ENCODE measurements at places on chromosomes 2 and 18.
A peak's percentile ranks its signal among the peaks of the same experiment; 100 is the strongest.

GRCh38 chr18:39761273-39761672 lies 2193.8 kb upstream of the PIK3C3 start:
- no peak for DNase-seq

- no peak for DNase-seq
Observed at GRCh38 chr2:224984637-224985036, 57.6 kb downstream of the DOCK10 start.

DNA sequence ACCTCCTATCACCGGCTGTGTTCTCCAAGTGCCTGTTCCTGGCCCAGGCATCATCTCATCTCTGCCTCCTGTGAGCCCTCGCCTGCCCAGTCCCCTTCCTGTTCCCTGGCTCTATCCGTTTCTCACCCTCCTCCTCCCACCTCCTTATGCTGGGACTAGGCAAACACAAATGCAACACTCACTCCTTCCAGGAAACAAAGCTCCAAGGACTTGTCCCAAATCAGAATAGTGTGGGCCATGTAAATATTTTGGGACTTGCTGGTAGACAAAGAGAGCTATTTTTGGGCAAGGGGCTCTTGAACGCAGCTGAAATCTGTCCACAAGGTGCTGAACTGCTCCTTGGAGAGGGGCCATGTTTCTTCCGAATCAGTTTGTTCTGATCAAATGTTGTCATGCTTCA lies 25.3 kb downstream of the MBP start:
- no peak for DNase-seq

- no peak for DNase-seq
Observed at GRCh38 chr2:128722489-128722888, 403.8 kb upstream of the HS6ST1 start.

- no peak for DNase-seq
Observed at GRCh38 chr2:107337209-107337898, 451.4 kb upstream of the ST6GAL2 start.

DNA sequence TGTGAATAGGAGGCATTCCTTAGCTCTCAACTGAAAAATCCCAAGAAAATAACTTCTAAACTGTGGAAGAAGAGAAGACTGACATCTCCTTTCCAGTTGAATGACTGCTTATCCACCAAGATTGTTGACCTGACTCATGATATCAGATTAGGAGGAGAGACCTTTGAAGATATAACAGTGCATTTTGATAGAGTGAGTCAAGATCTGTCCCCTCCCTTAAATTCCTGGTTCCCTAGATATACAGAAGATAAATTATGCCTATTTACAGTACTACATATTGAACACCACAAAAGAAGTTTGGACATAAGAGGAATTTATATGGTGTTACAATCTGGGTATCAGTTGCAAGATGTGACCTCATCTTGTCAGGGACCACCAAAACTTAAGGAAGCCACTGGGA lies 285.3 kb upstream of the ZSWIM2 start:
- DNase-seq: no peak

DNA sequence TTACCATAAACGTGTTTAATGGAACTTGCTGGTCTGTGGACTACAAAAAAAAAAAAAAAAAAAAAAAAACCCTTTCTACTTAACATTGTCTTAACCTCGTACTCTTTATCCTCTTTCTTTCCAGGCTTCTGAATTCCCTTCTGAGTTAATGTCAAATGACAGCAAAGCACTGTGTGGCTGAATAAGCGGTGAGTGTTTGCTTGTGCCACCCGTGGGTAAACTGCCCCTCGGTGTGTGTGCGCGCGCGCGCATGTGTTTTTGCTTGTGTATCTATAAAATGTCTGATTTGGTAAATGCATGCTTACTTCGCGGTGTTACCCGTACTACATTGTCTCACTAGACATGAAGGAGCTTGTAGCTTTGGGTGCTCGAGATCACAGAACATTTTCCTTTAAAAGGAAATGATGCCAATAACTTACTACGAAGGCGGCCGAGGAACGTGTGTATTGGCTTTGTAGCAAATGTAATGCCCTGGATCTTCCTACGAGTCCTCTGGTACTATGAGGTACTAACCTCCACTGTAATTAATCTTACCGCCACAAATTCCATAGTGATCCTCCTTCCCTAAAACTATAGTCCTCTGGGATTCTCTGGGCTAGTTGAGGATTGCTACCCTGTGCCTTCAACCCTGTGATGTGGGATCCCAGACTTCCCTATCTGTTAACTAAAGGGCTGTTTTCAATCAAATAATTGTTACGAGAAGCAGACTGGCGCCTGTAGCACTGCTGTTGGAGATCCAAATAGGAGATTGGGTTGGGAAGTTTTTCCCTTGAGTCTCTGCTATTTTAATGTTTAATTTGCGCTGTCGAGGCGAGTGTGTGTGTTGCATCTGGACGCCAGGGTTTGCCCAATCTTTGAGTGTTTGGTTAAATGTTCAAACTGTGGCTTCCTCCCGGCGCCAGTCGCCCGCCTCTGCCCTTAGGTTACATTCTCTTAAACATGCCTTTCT lies 1.1 kb downstream of the ID2 start:
- DNase-seq: peak; percentile 39

DNA sequence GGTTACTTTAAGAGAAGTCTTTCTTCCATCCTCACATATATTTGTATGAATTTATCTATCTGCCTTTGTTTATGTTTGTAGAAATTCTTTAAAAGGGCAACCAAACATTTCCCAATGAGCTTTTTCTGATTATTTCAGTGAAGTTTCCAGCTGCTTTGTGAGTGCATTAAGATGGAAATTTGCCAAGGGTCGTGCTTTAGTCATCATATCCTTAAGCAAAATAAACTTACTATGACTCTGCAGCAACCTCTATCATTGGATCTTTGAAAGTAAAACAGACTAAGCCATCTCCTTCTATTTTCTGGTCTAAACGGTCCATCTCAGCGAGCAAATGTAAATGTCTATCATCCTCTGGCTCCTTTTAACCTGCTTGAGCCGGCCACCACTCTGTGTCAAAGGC lies 489.3 kb downstream of the SOX11 start:
- DNase-seq: no peak

DNA sequence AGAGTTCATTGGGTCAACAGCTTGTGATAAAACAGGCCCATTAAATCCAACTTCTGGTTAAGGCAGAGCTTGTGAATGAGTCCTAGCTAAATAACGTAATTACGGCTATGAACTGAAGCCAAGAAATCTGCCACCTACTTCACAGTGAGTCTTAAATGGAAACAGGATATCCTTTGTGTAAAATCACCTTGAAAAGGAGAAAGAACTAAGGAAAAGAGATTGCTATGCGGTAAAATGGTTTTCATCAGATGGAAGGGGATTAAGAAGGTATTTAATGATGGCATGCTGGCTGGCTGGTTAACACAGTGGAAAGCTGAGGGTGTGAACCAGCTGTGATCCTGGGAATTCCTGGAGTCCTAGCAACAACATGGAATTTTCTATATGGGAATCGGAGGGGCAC lies 156.6 kb downstream of the DOK6 start:
- DNase-seq: no peak

DNA sequence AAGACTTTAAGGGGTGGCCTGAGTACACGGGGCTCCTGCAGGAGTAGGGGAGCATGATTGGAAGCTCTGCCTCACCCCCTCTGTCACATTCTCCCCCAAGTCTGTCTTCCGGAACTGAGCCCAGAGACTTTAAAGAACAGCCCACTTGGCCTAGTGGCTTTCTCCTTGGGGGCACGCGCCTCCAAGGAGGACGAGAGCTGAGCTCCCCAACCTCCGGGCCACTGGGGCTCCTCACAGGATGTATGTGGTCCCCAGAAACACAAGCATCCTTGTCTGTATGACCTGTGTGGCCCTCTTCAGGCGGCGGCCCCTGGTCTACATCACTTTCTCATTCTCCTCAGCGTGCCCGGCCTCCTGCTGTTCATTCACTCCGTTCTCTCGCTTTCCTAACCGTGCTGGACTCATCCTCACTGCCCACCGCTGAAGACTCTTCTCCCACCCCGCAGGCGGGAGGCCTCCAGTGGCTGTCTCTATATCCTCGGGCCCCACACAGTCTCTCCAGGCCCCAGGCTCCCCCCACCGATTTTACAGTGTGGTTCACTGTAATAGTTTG lies 23.7 kb downstream of the KCNF1 start:
- DNase-seq: no peak

DNA sequence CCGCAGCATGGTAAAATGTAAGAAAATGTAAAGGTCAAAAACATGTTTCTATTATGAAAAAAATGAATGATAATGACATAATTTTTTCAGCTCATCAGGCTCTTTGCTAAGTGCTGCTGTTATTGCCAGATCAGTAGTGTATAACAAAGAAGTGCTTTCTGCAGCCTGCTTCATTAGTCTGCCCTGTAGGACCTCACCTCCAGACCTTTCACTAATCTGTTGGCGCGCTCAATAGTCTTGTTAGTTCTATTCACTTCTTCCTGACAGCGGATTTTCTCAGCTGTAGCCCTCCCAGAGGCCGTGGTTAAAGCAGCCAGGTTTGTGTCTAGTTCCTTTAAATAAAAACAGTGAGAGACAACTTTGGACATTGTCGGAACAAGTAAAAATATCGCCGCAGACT lies 97.7 kb downstream of the CDCA7 start:
- no peak for DNase-seq

GRCh38 chr2:100274076-100274475 lies 48.2 kb downstream of the LONRF2 start:
- no peak for DNase-seq

- DNase-seq: no peak
Observed at GRCh38 chr2:9991829-9992273, 40.4 kb downstream of the GRHL1 start.

- peak; percentile 2 for DNase-seq
Observed at GRCh38 chr2:240986787-240987411, 11.5 kb upstream of the SNED1 start.

GRCh38 chr18:75350512-75350839 lies 77.0 kb downstream of the SMIM21 start:
- no peak for DNase-seq

- DNase-seq: no peak
Observed at GRCh38 chr2:24245986-24246776, 71.3 kb downstream of the FAM228A start.

GRCh38 chr18:47118981-47119380 lies 31.3 kb downstream of the HDHD2 start:
- DNase-seq: no peak

GRCh38 chr18:37483221-37483971 lies 82.2 kb downstream of the CELF4 start:
- DNase-seq: no peak

- DNase-seq: no peak
Observed at GRCh38 chr2:3480352-3481010, 38.9 kb downstream of the ADI1 start.

GRCh38 chr2:10448576-10449485 lies 704 bp upstream of the ODC1 start:
- peak; percentile 92 for DNase-seq

DNA sequence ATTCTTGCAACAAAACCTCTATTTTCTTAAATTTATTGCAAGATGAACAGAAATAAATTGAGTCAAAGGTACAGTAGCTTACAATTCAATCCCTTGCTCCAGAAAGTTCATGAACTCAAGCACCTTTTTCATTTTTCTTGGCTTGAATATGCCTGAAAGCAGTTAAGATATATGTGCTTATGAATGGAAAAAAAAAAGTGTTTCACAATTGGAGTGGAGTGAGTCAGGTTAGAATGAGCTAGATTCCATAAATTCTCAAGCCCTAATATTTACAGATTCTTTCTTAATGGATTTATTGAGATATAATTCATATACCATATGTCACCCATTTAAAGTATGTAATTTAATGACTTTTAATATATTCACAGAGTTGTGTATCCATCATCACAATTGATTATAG lies 39.6 kb upstream of the NEMP2 start:
- no peak for DNase-seq

DNA sequence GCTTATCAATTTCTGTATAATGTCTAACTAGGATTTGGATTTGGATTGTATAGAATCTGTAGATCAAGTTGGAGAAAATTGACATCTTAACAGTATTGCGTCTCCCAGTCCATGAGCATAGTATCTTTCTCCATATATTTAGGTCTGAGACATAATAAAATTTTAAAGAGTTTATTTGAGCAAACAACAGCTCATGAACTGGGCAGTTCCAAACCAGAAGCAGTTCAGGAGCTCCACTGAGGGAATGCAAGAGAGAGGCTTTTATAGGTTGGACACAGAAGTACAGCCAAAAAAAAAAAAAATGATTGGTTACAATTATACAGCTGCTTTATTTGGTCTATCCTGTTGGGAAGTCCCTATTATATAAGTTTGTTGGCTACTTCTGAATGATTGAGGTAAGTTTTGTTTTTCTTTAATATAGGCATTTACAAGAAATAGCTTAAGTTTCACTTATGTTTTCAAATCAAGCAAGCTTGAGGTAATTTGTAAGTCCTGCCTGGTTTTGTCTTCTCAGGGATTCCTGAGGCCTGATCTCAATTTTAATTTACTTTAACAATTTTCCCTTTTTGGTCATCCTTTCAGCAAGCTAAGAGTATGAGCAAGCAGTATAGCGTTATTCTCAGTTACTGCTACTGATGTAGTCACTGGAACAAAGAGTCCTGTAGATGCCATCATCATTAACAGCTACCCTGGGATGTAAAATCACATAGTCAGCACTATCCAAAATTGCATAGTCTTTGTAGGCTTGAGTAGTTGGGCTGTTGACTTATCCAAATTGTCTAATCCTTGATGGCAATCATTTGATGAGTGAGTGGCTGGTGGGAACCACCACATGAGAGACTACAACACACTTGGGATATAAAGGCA lies 27.5 kb upstream of the RUFY4 start:
- no peak for DNase-seq

DNA sequence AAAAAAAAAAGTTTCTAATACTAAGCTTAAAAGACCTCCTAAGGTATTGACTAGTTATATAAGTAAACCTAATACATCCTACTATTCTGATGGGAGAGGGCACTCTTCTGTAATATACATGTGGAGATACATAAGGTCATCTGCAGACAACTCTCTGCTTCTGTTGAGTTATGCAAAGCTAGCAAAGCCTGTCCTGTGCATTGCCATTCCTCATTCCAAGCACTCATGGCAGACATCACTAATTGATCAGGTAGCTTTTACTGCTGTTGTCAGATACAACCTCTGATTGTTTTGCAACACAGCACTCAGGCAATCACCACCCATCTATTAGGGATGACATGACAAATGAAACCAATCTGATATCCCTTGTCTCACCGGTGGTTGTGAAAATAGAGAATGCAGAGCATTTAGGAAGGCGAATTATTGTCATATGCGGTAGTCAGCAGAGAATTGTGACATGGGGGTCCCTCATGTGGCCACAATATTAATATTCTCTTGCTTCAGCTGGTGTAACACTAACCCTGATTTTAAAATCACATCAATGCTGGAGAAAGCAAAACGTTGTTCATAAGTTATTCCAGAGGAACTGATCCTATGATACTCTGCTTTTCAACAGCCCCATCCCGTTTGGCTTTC lies 416.5 kb upstream of the GYPC start:
- DNase-seq: no peak

GRCh38 chr18:37502601-37503000 lies 63.0 kb downstream of the CELF4 start:
- DNase-seq: no peak

- no peak for DNase-seq
Observed at GRCh38 chr18:7349181-7349837, 118.4 kb downstream of the LRRC30 start.

GRCh38 chr18:32732165-32732564 lies 40.7 kb downstream of the KLHL14 start:
- no peak for DNase-seq

Data from T-helper 2 cell (primary cell).